ENCODE measurements at places on chromosomes 16 and 17.

GRCh38 chr16:6483469-6484033 is 849.1 kb upstream of the RBFOX1 start:
- DNase-seq: no peak

- no peak for DNase-seq
Measured at GRCh38 chr17:35079547-35080423, 16.3 kb upstream of the RFFL start.

- no peak for DNase-seq
Measured at GRCh38 chr16:2963723-2964474, at the start of gene KREMEN2. TSS of gene KREMEN2 (plus strand) at chr16:2964275. CDS start at chr16:2964521, 246 bp downstream.

- no peak for DNase-seq
Measured at GRCh38 chr16:77406680-77407079, 28.2 kb downstream of the ADAMTS18 start.

GRCh38 chr17:37461668-37462067 is 28.0 kb upstream of the DUSP14 start:
- DNase-seq: no peak

DNA sequence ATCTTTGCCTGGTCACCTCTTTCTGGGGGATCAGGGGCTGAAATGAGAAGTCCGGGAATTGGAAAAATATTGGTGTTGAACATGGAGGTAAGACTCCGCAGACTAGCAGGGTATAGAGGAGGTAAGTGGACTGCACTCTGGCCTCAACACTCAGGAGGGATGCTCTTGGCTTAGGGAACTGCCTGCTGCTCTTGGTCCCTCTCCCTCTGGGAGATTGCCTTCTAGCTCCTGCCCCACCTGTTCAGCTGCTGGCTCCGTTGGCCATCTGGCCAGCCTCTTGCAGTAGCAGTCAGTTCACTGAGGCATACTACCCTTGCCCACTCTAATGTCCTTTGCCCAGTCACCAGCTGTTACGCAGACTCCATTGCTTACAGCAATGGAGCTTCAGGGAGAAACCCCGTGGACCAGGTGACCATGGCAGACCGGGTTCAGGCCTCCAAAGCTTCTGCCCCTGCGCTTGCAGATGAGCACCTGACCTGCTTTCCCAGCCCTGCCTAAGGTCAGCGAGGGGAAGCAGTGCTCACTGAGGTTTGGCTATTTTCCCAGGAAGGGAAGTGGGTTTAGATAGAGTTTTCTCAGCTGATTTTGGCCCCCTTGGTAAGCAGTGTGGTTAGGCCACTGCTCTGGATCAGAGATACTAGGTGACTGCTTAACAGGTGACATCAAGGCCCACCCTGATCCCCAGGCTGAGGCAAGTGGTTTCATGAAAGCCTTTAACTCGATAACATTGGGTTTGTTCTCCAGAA is 11.9 kb downstream of the CDK5RAP3 start:
- no peak for DNase-seq

DNA sequence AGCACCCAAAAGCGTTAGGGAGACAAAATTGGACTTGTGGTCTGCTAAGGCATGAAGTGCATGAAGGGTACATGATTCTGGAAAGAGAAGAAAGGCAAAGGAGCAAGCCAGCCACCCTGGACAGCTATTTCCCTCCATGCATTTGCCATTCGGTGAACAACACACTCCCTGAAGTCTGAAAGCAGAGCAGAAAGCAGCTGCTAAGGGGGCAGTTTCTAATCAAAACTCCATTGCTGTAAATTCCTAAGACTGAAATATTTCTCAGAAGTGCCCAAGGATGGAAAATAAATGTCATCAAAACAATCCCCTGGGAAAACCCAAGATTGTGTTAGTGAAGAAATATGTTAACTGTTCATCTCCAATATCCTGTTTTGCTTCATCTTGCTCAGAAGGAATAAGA is 44.3 kb downstream of the PMP22 start:
- DNase-seq: no peak

GRCh38 chr17:75846692-75847613 is 2.7 kb upstream of the UNC13D start:
- no peak for DNase-seq

GRCh38 chr16:54009464-54010176 is 277.0 kb downstream of the IRX3 start:
- no peak for DNase-seq

DNA sequence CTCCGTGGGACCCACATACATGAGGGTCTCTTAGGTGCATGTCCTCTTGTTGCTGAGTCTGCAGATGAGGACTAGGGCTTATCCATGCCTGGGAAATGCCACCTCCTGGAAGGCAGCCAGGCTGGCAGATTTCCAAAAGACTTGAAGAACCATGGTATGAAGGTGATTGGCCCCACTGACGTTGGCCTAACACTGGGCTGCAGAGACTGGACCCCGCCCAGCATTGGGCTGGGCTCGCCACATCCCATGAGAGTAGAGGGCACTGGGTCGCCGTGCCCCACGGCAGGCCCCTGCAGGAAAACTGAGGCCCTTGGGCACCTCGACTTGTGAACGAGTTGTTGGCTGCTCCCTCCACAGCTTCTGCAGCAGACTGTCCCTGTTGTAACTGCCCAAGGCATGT is 38.2 kb upstream of the IL21R start:
- no peak for DNase-seq

- no peak for DNase-seq
Measured at GRCh38 chr17:35523296-35523695, 14.2 kb downstream of the SLFN12L start.

DNA sequence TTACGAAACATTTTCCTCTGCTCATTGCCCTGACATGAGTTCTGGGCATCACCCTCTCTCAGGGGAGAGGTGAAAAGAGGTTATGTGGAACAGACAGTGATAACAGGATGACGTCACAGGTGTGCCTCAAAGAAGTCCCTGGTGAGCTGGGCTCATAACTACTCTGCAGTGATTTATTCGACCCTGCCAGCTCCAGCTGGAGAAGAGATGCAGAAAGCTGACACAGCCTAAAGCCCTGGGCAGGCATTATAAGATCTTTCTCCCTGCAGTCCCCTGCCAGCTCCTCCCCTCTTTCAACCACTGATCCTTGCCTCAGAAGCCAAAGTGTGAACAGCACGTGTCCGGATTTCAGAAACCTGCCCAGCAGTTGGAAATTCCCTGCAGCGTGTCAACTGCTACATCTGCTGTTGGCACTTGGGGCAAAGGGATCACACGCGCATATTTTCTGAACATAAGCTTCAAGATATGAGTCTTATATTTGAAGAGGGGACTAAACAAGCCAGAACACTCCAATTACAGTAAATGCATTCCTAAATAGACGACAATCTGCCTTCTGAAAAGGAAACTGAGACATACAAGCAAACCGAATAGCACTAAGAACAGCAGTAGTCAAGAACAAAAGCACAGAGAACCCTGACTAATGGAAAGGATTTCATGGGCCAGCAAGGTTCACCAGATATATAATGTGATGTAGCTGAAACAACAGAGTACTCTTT is 80.5 kb downstream of the SMG6 start:
- DNase-seq: no peak

DNA sequence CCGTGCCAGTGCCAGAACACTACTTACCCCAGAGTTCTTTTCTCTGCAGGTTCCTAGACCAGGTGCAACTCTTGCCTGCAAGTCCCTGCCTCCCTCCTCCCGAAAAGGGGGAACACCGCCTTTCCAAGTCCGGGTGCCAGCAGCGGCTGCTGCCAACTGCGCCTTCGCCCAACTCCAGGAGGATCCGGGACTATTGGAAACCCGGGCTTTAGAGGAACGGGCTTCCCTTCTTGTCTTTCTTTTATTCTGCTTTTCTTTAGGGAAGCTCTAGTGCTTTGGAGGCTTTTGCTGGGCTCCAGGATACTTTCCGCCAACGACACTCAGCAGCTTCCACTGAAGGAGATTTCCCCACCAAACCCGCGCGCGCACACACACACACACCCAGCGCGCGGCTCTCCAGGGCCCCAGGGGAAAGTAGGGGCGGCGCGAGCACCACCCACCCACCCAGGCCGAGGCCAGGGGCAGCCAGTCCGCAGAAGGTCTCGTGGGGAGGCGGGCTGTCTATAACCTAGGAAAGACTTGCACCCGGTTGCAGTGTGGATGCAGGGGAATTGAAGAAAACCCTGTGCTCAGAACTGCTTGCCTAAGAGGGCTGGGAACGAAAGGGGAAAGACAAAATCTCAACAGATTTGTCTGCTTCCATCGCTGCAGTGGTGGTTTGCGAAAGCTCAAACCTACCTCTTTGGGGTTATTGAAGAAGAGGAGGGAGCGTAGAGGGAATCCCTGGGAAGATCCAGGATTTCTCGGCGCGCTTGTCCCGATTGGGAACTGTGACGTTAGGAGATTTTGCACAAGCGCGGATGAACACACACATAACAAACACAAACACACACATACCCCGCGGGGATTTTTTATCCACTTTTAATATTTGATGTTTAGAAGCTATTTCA is 977 bp upstream of the CA10 start:
- no peak for DNase-seq

DNA sequence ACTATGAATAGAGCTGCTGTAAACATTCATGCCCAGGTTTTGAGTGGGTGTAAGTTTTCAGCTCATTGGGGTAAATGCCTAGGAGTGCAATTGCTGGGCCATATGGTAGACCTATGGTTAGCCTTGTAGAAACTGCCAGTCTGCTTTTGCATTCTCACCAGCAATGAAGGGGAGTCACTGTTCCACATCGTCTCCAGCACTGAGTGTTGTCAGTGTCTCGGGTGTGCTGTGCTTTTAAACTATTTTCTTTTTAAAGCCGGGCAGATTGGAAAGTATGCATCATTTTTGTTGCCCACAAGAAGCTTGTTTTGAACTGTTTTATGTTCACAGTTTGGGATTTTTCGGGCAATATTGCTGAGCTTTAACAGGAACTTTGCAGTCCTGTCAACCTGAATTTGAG is 7.9 kb downstream of the RMI2 start:
- no peak for DNase-seq

GRCh38 chr16:2465653-2466415 is 5.3 kb upstream of the NTN3 start:
- DNase-seq: no peak

DNA sequence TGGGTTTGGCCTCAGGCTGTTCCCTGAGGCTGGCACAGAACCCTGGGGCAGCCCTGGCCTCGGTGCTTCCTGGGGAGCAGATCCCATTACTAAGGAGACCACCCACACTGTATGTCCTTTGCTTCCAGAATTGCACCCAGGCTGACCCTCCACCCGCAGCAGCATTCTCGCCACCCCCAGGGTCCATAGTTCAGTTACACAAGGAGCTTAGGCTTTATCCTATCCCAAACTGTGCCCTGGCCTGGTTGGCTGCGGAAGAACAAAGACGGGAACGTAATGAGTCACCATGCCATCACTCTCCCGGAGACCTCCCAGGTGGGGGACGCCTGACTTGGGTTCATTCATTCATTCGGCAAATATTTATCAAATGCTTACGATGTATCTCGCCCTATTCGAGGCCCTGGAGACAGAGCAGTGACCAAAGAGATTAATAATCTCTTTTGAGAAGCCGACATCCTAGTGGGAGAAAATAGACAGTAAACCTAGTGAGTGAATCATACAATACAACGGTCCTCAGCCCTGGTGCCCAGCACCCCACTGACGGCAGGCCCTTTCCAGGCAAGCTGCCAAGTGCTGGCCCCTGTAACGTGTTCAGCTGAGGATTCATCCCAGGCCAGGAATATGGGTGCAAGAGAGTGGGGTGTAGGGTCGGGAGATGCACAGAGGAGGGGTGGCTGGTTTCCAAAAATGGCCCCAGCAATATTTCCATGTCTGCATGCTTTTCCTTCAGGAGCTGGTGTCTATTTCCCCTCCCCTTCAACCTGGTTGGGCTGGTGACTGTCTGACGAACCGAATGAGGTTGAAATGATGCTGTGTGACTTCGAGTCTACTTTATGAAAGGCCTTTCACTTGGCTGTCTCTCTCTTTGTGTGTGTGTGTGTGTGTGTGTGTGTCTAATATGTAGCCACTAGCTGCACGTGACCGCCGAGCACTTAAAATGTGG is 134.2 kb downstream of the MGAT5B start:
- no peak for DNase-seq

- DNase-seq: no peak
Measured at GRCh38 chr17:10585529-10585928, 36.1 kb upstream of the MYH2 start.

DNA sequence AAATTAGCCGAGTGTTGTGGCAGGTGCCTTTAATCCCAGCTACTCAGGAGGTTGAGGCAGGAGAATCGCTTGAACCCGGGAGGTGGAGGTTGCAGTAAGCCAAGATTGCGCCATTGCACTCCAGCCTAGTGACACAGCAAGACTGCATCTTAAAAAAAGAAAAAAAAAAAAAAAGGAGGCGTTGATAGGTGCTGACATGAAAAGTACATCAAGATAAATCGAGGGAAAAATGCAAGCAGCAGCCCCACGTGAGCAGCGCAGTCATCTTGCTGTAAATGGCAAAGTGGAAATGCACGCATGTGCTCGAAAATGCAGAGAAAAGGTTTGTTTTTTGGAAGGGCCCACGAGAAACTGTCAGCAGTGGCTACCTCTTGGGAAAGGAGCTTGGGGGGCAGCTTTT is 20.9 kb downstream of the MXRA7 start:
- no peak for DNase-seq

DNA sequence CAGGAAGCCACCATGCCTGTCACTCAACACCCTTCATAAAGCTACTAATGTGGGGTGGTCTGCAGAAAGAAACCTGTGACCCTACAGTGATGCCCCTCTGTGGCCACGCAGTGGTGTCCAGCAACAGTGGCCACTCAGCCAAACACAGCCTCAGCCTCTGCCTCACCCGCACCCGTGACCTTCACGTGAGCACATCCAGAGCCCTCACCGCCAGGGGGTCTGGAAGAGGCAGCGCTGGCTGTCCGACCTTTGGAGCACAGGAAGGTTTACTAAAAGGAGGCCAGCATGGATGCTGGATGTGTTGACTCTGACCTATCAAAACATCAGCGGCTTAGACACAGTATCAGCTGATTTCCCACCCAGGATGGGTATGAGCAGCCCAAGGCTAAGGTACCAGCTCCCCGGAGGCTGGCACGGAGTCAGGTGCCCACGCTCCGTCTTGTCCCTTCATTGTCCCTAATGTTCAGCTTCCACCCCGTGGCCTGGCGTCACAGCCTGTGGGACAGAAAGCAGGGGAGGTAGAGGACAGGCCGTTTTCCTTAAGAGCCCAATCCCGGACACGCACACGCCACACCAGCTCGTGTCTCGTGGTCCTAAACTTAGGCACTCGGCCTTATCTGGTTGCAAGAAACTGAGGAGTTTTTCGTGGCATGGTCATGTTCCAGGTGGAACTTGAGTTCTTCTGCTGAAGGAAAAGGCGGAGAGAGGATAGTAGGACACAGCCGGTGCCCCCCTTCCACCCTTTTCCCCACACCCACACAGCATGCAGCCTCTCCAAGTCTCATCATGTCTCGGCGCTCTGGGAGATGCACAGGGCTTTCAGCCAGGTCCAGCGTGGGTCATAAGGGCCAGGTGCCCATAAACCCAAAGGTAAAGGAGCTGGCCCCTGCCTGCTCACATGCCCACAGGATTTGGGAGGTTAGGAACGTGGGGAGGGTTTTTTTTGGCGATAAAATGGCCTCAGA is 49.7 kb upstream of the ENDOV start:
- no peak for DNase-seq

All from NCI-H1092 (cell line).